ENCODE measurements at places on chromosomes 13 and 19. TPM values are rescaled to one million over a fixed set of nuclear protein-coding genes. Genes with fewer than 3 reads are reported as not detected.

Gene MYO16
- 0.43 TPM for total RNA-seq

Gene PSG11
- not detected for total RNA-seq

Gene MBD3L5
- total RNA-seq: not detected

DNA sequence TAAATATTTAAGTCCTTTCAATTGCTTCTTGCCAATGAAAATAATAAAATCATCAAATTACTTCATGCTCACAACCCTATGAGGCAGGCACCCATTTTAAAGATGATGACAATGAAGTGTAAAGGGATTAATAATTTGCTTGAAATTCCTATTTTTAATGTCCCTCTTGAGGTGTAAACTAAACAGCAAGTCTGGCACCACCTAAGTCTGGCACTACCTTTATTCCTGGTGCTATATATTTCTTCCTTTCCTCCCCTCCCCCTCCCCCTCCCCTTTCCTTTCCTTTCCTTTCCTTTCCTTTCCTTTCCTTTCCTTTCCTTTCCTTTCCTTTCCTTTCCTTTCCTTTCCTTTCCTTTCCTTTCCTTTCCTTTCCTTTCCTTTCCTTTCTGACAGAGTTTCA, 42.2 kb downstream of the FLT1 start:
- no peaks in the 10 kb centered on the region for H3K4me1 ChIP-seq
- H3K27me3 ChIP-seq: no peaks in the 10 kb centered on the region
- no peak overlapping the region for H3K4me3 ChIP-seq
- no peak overlapping the region for H3K27ac ChIP-seq
- no peaks in the 10 kb centered on the region for H3K36me3 ChIP-seq

Gene STAP2
- total RNA-seq: 38.1 TPM

DNA sequence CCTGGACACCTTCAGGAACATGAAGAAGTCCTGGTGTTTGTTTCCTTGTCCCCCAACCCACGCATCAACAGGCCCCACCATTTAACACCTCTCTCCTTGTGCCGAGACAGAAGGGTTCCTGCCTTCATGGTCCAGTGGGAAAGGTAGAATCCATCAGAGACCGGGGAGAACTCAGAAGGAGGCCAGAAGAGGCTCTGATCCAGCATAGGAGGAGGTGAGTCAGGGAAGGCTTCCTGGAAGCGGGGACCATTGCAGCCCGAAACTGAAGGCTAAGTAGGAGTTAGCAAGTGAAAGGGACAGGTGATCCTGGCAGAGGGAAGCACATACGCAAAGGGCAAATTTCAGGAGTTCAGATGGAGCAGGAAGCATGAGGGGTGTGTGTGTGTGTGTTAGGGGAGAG, 484 bp downstream of the ICAM3 start:
- no peak overlapping the region for H3K4me3 ChIP-seq
- H3K27ac ChIP-seq: peak overlapping the region; percentile 47
- H3K27me3 ChIP-seq: no peaks in the 10 kb centered on the region
- H3K4me1 ChIP-seq: peaks cover 18% of the 10 kb centered on the region
- no peaks in the 10 kb centered on the region for H3K36me3 ChIP-seq
- no peak for DNase-seq

GRCh38 chr19:1590641-1591397, 1.8 kb downstream of the MBD3 start:
- H3K4me1 ChIP-seq: peaks cover 13% of the 10 kb centered on the region
- peak overlapping the region; percentile 84 for H3K4me3 ChIP-seq
- no peak overlapping the region for H3K27ac ChIP-seq
- no peaks in the 10 kb centered on the region for H3K36me3 ChIP-seq

GRCh38 chr13:23584275-23584674, 14.1 kb downstream of the TNFRSF19 start:
- H3K4me3 ChIP-seq: no peak overlapping the region
- DNase-seq: no peak

GRCh38 chr13:98984983-98985382, 7.1 kb upstream of the DOCK9 start:
- H3K36me3 ChIP-seq: no peaks in the 10 kb centered on the region
- DNase-seq: no peak
- no peak overlapping the region for H3K4me3 ChIP-seq
- H3K27me3 ChIP-seq: no peaks in the 10 kb centered on the region
- no peak overlapping the region for H3K27ac ChIP-seq

DNA sequence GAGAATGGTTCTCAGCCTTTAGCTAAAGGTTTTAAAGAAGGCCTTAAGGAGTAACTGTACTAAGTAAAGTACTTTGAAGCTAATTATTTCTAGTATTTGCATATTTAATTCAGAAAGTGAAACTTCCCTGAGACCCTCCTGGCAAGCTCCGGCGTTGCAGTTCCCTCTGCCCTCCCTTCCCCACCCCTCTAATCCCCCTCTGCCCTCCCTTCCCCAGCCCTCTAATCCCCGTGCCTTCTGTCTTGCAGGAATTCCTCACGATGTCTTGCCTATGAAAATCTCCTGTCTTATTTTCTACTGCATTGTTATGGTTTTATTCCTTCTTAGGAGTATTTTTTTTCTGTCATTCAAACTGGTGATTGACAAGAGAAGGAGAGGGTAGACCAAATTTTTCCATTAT, 236.9 kb downstream of the COL4A1 start:
- H3K4me1 ChIP-seq: no peaks in the 10 kb centered on the region
- no peak overlapping the region for H3K27ac ChIP-seq
- DNase-seq: no peak
- no peak overlapping the region for H3K4me3 ChIP-seq
- H3K27me3 ChIP-seq: no peaks in the 10 kb centered on the region

DNA sequence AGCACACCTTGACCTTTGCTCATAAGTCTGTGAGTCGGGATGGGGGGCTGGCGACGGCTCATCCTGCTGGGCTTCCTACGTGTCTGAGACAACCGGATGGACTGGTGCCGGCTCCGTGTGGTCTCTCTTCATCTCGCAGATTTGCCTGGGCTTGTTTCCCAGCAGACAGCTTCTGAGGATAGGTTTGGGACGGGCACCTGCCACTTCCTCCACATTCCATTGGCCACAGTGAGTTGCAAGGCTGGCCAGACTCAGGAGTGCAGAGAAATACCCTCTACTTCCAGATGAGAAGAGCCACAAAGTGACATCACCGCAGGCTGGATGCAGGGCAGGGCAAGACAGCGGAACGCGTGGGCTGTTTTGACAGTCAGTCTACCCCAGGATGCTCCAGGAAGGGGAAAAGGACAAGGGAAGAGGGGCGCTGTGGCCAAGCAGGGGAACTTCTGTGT, 48.1 kb downstream of the IRS2 start:
- no peak for DNase-seq
- H3K4me3 ChIP-seq: no peak overlapping the region
- H3K4me1 ChIP-seq: no peaks in the 10 kb centered on the region
- H3K36me3 ChIP-seq: no peaks in the 10 kb centered on the region

DNA sequence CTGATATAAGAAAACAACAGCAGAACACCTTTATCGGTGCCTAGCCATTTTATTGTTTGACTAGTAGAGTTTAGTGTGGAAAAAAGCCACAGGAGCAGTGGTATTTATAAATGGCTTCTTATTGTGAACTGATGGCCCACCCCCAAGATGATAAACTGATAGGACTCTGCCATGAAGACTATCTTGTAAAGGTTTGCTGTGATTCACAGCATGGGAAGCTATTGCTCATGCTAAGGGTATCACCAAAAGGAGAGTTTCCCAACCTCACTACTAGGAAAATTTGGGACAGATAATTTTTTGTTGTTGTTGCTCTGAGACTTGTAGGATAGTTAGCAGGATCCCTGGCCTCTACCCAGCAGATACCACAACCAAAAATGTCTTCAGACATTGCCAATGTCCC, 12.0 kb upstream of the SLC7A1 start:
- no peaks in the 10 kb centered on the region for H3K4me1 ChIP-seq
- H3K27ac ChIP-seq: no peak overlapping the region
- DNase-seq: no peak
- H3K4me3 ChIP-seq: no peak overlapping the region
- H3K36me3 ChIP-seq: no peaks in the 10 kb centered on the region

DNA sequence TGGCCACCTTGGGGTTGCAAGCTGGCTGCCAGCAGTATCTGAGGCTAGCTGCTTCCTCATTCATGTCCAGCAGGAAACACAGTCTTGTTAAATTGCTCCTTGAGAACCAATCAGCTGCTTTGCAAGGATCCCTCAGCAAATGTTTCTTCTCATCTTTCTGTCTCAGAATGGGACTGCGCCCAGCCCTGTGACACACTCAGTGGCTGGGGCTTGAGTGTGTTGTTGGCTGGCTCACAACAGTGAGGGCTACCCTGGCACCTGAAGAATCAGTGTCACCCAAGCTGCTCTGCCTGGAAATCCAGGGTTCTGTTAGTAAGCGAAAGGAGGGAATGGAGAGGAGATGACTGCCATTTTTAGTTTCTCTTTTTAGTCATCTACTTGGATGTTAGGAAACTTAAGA, 317.2 kb downstream of the DCT start:
- no peak overlapping the region for H3K4me3 ChIP-seq
- H3K36me3 ChIP-seq: no peaks in the 10 kb centered on the region
- no peak overlapping the region for H3K27ac ChIP-seq
- H3K4me1 ChIP-seq: no peaks in the 10 kb centered on the region
- no peaks in the 10 kb centered on the region for H3K27me3 ChIP-seq

DNA sequence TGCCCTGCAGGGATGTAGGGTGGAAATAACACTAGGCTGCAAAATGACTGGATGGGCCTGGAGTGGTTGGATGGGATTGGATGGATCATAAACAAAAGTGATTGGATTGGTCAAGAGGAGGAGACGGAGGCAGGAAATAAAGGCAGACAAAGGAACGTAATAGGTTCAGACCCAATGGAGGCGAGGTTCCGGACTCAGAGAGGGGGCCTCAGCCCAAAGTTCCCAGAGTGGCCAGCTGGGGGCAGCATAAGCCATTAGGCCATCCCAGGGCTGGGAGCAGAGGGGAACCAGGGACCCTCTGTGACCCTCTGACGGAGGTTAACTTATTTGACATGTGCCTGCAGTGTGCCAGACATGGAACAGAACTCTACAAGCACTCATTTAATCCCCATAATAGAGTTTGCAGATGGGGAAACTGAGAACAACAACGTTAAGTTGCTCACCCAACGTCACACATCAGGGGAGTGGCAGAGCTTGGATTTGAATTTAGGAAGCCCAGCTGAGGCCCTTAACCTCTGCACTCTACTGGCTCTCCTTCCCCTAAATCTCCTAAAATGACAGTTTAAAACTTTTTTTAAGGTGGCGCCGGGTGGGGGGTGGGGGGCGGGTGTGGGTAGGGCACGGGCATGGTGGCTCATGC, 15.3 kb upstream of the MAP1S start:
- no peaks in the 10 kb centered on the region for H3K4me1 ChIP-seq
- peak; percentile 58 for DNase-seq
- no peak overlapping the region for H3K4me3 ChIP-seq
- no peak overlapping the region for H3K27ac ChIP-seq
- no peaks in the 10 kb centered on the region for H3K36me3 ChIP-seq

DNA sequence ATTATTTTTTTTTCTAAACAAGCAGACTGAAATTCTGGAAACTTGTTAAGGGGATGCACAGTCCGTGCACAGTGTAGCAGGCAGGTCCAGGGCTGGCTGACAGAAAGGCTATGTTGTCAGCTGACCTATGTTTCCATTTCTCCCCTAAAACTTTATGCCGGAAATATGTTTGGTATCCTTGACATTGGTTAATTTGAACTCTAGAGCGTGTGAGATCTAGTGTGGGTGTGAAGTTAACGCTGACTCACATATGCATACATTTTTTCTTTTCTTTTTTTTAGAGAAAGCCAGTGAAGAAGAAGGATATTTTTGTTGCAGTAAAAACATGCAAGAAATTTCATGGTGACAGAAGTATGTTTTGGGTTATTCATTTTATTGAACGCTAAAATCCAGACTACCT, 76.6 kb downstream of the B3GLCT start:
- H3K36me3 ChIP-seq: no peaks in the 10 kb centered on the region
- no peak overlapping the region for H3K27ac ChIP-seq
- no peaks in the 10 kb centered on the region for H3K27me3 ChIP-seq
- no peaks in the 10 kb centered on the region for H3K4me1 ChIP-seq

DNA sequence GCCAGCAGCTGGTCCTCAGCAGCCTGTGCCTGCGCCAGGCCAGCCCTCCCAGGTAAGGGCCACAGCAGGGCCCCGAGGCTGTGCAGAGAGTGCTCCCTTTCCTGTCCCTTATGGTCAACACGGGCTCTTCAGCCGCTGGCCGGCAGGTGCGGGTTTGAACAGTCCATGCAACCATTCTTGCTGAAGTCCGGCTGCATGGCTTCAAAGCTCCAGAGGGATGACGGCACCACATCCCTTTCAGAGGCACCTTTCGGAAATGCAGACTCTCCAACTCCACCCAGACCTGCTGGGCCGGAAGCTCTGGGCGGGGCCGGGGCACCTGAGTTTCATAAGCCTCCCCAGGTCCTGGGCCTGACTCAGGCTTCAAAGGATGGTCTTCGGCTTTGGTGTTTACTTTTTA, 81.3 kb downstream of the SPACA7 start:
- H3K4me3 ChIP-seq: no peak overlapping the region

GRCh38 chr19:21947775-21948174, 63.0 kb downstream of the ZNF208 start:
- no peaks in the 10 kb centered on the region for H3K4me1 ChIP-seq
- H3K36me3 ChIP-seq: no peaks in the 10 kb centered on the region
- no peak for DNase-seq
- no peak overlapping the region for H3K27ac ChIP-seq
- H3K27me3 ChIP-seq: no peaks in the 10 kb centered on the region

DNA sequence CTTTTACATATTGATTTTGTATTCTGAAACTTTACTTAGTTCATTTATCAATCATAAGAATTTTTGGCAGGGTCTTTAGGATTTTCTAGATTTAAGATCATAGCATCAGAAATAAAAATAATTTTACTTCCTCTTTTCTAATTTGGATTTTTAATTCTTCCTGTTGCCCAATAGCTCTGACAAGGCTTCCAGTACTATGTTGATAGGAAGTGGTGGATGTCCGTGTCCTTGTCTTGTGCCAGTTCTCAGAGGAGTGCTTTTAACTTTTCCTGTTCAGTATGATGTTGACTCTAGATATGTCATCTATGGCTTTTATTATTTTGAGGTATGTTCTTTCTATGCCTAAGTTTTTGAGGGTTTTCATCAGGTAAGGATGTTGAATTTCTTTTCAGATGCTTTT, 7.7 kb upstream of the KIR2DL4 start:
- H3K36me3 ChIP-seq: no peaks in the 10 kb centered on the region
- no peak overlapping the region for H3K27ac ChIP-seq
- no peaks in the 10 kb centered on the region for H3K27me3 ChIP-seq

DNA sequence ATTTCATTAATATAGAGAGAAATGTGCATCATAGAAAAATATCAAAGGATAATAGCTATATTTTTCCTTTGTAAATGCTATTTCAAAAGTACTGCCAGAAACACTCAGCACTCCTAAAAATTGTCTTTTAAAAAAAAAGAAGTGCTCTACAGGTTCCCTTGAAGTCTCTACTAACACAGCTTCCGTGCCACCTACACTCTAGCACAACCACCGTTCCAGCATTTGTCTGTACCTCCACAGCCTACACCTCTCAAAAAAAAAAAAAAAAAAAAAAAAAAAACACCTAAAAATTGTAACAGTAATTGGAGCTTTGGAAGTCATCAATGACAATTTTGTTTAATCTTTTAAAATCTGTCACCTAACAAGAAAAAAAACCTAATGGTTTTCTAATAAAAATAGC, 485.6 kb downstream of the MYO16 start:
- H3K36me3 ChIP-seq: no peaks in the 10 kb centered on the region
- no peaks in the 10 kb centered on the region for H3K27me3 ChIP-seq
- H3K4me3 ChIP-seq: no peak overlapping the region
- H3K4me1 ChIP-seq: no peaks in the 10 kb centered on the region

Gene SMIM44
- total RNA-seq: not detected

GRCh38 chr13:50588491-50589130, 254.9 kb downstream of the DLEU7 start:
- no peak overlapping the region for H3K27ac ChIP-seq
- H3K36me3 ChIP-seq: no peaks in the 10 kb centered on the region
- H3K27me3 ChIP-seq: no peaks in the 10 kb centered on the region
- no peaks in the 10 kb centered on the region for H3K4me1 ChIP-seq
